GM20000 (cell line): ENCODE measurements at places on chromosomes 5 and 9.

GRCh38 chr9:8845376-8845775 lies 1045.8 kb upstream of the DMAC1 start:
- no peak for DNase-seq

DNA sequence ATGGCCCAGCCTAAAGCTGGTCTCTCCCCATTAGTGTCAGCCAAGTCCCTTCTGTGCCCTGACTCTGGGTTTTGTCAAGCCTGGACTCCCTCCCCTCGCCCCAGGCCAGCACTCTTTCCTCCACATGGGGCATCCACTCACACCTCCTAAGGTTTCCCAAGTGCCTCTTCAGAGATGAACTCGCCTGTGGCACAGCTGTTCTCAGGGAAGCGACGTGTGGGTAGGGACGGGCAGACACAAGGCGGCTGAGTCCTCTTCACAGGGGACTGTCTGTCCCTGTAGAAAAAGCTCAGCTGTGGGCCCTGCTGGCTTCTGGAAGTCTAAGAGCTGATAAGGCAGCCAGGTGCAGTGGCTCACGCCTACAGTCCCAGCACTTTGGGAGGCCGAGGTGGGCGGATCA lies 78.5 kb downstream of the CACNA1B start:
- no peak for DNase-seq

DNA sequence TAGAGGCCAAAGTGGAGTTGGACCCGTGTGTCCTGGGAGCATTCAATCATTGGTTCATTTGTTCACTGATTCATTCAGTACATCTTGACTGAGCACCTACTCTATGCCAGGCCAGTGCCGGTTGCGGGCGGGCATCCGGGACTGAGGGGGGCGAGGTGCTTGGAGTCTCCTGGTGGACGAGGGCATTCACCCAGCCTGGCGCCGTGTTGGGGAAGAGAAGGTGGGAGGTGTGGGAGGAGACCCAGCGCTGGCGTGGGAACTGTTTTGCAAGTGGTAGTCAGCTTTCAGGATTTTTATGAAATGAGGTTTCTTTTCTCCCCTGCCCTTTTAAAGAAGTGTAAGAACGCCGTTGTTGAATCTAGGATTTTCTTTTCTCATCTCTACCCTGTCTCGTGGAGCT lies 37.2 kb downstream of the NCS1 start:
- DNase-seq: no peak

GRCh38 chr9:105237246-105237645 lies 7.2 kb upstream of the SLC44A1 start:
- DNase-seq: no peak
